ENCODE measurements at places on chromosomes 2 and 18.

- no peak for DNase-seq
Measured at GRCh38 chr2:10477443-10478297, 29.5 kb upstream of the ODC1 start.

GRCh38 chr2:106037262-106037661 is 156.8 kb downstream of the UXS1 start:
- DNase-seq: no peak

- no peak for DNase-seq
Measured at GRCh38 chr2:219384083-219384713, 3.5 kb downstream of the DNPEP start.

GRCh38 chr2:218849721-218850120 is 9.9 kb upstream of the WNT6 start:
- DNase-seq: no peak

- no peak for DNase-seq
Measured at GRCh38 chr2:237693291-237693994, 66.1 kb downstream of the LRRFIP1 start.

DNA sequence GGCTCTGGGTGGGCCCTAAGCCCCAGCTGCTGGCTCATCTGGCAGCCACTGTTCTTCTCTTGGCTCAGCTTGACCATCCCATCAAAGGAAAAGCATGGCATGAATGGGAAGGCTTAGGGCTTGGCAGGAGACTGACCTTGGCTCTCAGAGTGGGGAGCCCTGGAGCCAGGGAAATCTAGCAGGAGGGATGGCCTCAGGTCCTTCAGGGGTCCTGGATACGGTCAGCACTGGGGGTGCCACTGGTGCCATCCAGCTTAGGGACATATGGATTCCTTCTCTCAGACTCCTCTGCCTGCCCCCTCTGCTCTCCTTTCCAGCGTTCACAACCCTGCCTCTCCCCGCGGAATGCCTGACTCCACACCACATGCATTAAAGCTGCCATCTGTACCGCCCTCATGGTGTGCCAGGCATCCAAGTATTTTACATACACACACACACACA is 165.5 kb upstream of the HAAO start:
- no peak for DNase-seq

GRCh38 chr2:217409949-217410680 is 550.3 kb upstream of the TNP1 start:
- no peak for DNase-seq

GRCh38 chr2:157182834-157183396 is 74.6 kb upstream of the GALNT5 start:
- DNase-seq: no peak

DNA sequence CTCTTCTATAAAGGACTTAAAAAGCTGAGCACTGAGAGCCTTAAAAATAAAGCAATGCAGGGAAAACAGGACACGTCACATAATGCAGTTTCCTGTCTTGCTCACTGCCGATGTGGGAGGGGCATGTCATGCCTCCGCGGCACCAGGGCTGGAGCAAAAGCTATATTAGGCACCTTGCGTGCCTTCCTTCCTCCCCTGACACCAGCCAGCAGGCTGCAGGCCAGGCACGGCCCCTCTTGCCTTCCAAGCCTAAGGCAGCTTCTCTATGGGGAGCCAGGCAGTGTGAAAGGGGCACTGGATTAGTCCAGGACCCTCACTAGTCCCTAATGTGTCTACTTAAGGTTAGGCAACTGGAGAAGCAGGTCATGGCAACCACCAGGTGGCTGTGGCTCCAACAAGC is 26.3 kb downstream of the MRPL35 start:
- DNase-seq: no peak

DNA sequence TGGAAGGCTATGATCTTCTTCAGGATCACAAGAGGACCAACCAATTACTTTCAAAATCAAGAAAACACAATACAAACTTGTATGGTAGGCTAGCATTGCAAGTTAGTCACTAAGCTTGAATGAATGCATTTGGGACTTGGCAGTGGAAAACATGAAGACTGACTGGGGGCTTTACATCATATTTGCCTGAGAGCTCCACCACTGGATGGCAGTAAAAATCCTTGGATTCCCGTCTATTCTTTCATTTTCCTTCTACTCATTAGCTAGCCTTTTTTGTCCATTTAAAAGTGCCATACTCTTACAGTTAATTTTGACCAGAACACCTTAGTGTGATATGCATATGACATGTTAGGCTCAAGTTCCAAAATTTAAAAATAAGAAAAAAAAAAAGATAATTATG is 63.5 kb upstream of the RASGRP3 start:
- DNase-seq: no peak

GRCh38 chr18:61736133-61736532 is 156.7 kb downstream of the RNF152 start:
- no peak for DNase-seq

GRCh38 chr2:133458280-133458679 is 110.0 kb downstream of the NCKAP5 start:
- no peak for DNase-seq

DNA sequence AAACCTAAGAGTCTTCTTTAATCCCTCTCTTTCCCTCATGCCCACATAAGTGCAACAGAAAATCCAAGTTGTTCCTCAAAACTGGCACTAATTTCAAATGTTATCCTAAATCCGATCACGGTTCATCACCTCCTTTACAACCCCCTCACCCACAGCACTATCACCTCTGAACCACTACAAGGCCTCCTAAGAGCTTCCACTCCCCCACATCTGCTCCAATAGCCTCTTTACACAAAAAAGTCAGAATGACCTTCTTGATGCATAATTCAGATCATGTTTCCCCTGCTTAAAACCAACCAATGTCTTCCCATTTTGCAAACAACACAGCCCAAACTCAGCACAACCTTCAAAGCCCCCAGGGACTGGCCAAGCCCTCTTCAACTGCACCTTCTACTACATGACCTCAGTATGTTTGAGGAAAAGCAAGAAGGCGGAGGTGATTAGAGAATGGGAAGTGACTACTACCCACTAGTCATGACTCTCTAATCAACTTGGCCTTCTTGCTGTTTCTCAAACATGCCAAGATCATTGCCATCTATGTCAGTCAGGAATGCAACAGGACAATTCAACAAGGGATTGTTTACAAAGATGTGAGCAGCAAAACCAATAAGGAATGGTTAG is 34.6 kb upstream of the GCC2 start:
- no peak for DNase-seq

Data from T-helper 9 cell (primary cell).